ENCODE measurements at places on chromosomes 1 and 21.
A peak's percentile ranks its signal among the peaks of the same experiment; 100 is the strongest.

DNA sequence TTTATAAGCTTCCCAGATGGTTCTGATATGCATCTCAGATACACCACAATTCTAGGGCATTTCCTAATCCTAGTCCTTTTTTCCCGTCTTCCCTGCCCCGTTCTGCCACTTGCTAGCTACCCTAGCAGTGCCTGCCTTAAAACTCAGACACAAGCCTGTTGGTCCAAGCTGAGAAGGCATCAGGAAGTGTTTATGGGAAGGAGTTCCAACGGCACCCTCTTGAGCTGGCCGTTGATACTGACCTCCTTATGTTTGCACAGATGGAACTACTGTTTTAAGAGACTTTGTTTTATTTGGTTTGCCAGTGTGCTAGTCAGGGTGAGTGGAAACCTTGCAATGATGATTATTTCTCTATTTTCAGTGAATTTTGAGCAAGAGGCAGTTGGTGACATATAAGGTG lies 67.2 kb downstream of the UCK2 start:
- DNase-seq, result no peak

DNA sequence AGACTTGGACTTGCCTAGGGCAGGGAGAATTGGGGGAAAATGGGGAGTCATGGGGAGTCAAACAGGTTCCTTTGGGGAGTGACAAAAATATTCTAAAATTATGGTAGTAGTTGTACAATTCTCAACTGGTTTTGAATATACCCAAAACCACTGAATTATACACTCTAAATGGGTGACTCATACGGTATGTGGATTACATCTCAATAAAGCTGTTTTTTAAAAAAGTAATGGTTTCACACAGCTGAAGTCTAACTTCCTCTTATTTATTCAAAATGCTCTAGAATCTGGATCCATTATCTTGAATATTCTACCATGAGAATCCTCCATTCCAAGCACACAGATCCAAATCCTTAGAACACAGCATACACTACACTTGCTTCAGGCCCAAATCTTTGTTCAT lies 11.1 kb downstream of the EIF4G3 start:
- DNase-seq, result no peak

- no peak for DNase-seq
Measured at GRCh38 chr1:175206687-175207086, 14.1 kb upstream of the KIAA0040 start.

- DNase-seq, result no peak
Measured at GRCh38 chr1:208100106-208100505, 144.1 kb downstream of the PLXNA2 start.

- DNase-seq, result no peak
Measured at GRCh38 chr1:20478057-20478635, 7.9 kb downstream of the CAMK2N1 start.

GRCh38 chr1:114660238-114660637 lies 9.6 kb downstream of the DENND2C start:
- no peak for DNase-seq

DNA sequence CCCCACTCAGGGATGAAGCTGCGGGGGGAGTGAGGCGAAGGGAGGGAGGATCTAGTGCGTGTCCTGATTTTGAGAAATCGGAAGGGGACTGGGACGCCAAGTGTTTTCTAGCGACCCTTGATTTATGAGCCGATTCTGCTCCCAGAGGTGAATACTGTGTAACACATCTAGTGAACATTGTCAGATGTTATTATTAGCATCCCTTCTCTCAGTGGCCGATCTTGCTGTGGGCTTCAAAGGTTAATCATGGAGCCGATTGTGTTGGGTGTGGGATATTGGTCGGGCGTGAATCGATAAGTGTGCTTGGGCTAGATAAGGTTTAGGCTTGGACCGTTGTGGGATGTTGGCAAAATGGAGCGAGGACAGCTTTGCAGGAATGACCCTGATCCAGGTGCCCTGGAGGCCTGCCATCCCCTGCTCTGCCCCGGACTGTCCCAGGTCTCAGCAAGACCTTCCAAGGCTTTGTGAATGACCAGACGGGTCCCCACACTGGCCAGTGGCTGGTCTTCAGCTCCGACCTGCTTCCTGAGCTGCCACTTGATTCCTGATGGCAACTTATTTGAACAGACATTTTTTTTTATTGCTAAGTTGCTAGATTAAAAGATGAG lies 2.2 kb downstream of the AJAP1 start:
- DNase-seq, result no peak

DNA sequence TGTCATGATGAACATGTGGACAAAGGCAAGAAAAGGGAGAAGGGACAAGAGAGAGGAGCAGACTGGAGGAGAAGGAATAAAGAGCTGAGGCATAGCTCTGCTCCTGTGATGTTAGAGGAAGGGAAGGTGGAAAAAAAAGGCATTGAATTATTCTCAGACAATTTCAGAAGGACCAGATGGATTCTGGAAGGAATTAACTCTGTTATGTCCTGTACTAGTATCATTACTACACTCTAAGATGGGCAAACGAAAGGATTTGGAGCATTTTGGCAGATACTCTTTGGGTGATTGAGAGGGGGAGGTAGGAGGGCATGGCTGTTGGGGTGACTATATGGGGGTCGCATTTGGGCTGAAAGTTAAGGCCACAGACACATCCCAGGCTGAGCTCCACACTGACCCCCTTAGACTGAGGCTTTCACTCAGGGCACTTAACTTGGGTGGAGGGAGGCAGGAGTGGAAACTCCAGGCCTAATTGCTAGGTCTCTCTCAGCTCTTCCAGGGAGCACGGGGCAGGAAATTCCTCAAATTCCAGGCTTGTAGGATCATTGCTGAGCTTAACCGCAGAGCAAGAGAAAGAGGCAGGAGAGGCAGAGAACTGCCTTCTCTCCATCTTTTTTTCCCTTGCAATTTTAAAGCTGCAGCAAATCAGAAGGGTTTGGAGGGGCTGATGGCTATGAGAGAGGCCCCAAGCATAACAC lies 25.9 kb downstream of the KIRREL1 start:
- peak; percentile 96 for DNase-seq

DNA sequence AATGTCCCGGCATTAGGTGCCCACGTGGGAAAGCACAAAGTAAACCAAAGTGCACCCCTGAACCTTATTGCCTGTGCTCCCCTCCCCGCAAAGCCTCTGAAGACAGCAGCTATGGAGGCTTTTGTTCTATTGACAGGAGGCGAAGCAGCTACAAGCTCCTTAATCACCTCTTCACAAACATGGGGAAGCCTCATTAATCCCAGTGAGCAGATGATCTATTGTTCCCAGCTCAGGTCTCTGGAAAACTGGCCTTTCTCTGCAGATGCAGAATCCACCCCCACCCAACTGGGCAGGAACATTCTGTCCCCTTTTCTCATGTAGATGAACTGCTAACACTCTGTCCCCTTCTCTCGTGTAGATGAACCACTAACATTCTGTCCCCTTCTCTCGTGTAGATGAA lies 190.5 kb upstream of the CSF3R start:
- no peak for DNase-seq

- DNase-seq, result no peak
Measured at GRCh38 chr1:21292984-21293536, 2.8 kb upstream of the ECE1 start.

- DNase-seq, result no peak
Measured at GRCh38 chr1:12152113-12152891, 14.5 kb upstream of the TNFRSF1B start.

GRCh38 chr1:37105911-37106310 lies 71.6 kb upstream of the GRIK3 start:
- no peak for DNase-seq

GRCh38 chr1:203274603-203275381 lies 30.5 kb upstream of the BTG2 start:
- peak; percentile 42 for DNase-seq

- no peak for DNase-seq
Measured at GRCh38 chr1:180836449-180836848, 76.2 kb upstream of the KIAA1614 start.

DNA sequence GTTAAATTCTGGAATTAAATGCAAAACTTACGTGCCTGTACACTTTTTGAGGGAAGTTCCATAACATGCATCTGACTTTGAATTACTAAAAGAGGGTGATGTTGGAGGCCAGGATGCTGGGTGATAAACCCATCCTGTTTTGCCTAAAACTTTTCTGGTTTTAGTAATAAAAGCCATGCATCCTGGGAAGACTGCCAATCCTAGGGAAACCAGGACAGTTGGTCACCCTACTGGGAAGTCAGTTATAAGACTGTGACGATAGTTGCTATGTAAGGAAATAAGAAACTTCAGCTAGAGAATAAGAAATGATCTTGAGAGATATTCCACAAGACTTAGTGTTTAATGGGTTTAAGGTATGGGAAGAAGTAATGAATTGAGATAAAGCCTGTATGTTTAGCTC lies 336.6 kb upstream of the LYPLAL1 start:
- no peak for DNase-seq

DNA sequence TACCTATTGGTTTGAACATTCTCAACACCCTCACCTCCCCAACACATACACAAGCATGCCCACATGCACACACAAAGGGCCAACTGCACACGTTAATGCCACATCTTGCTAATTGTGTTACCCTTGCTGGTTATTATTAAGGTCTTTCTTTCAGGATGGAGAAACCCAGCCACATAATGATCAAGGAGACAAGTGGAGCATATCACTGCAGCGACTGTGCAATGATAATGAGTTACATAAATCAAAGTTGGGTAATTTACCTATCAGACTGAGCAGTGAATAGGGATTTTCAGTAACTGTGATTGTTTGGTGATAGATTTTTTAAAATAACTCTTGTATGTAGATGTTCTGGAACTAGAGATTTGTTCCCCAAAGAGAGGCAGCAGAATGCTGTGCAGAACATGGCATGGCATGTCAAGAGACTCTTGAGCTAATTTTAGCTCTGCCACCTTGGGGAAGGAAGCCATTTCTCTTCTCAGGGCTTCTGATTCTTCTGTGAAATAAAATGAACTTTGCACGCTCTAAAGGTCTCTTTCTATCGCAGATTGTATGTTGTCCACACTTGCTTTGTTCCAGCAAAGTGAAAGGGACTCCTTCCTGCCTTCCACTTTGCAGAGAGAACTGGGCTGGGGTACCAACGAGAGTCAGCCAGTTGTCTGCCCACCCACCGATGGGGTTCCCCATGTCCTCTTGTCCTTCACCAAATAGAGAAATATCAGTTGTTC lies 126.0 kb upstream of the CAMK1G start:
- no peak for DNase-seq

DNA sequence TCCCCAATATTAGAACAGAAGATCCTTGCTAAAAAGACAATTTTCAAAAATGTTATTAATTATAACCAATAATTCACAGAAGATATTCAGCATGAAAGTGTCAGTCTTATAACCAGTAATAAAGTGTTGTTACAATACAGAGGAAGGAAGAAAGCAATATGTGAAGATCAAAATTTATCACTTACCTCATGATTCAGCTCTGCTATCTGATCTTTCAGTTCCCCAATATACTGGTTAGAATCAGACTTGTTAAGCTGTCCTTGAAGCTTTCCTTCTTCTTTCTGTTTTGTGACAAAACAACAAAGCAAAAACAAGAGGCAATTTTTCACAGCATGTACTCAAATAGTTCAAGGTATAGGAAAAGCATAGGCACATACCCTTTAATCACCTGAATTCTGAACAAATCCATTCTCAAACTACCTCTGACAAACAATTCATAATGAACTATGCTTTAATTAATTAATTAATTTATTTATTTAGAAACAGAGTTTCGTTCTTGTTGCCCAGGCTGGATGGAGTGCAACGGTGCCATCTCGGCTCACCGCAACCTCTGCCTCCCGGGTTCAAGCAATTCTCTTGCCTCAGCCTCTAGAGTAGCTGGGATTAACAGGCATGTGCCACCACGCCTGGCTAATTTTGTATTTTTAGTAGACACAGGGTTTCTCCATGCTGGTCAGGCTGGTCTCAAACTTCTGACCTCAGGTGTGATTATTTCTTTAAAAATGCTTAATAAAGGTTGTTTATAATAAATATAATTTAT lies 76.9 kb upstream of the GFI1 start:
- no peak for DNase-seq

GRCh38 chr1:17995480-17995879 lies 112.1 kb upstream of the IGSF21 start:
- no peak for DNase-seq

DNA sequence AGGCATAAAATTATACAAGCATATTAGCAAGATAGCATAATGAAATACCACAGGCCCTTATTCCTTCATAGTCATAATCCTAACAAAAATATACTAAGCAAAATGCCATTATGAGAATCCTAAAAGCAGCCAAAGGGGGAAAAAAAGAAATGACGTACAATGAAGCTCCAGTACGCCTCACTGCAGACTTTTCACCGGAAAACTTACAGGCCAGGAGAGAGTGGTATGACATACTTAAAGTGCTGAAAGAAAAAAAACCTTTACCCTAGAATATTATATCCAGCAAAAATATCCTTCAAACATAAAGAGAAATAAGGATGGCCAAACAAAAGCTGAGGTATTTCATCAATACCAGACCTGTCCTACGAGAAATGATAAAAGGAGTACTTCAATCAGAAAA lies 19.5 kb downstream of the ZNF695 start:
- no peak for DNase-seq

GRCh38 chr1:247496581-247497285 lies 38.8 kb upstream of the OR2B11 start:
- DNase-seq, result no peak

DNA sequence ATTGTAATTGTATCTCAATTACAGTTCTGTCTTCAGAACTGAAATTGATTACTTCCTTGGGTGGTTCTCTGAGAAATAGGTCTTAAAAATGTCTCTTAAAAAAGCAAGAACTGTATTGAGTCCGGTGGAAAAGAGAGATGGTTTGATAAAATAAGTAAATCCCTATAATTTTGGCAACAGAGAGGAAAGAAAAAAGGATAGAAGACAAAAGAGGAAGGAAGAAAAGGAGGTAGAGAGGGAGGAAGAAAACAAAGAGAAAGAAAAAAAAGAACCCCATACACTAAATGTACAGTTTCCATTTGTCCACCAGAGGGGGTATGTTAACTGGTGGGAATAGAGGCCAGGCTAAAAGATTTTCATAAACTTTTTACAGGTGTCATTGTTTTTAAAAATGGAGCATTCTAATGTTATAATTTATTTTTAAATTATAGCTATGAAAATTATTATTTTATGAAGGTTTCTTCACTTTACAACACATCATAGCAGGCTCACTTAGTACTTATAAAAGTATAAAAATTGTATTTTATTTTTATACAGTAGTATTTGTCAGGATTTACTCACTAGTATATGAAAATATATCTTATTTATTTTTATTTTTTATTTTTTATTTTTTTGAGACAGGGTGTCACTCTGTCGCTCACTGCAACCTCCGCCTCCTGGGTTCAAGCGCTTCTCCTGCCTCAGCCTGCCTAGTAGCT lies 2.1 kb upstream of the UBE2T start:
- no peak for DNase-seq

- no peak for DNase-seq
Measured at GRCh38 chr1:2987773-2988172, 33.5 kb upstream of the ACTRT2 start.

GRCh38 chr1:30371888-30372791 lies 351.2 kb downstream of the MATN1 start:
- no peak for DNase-seq

DNA sequence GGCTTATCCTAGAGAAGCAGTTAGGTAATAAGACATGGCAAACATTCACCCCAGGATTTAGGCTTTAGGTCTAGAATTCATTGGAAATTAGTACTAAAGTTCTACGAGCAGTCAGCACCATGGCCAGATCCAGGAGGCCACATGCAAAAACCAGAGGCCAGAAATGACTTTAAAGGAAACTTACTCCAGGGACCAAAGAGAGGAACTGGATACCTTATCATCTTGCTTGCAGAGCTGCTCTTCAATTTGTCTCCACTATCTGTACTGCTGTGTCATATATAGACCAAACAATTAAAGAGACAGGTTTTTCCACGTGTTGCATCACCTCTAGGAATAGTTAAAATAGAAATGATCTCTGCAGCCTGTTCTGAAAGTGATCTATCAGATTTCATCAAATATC lies 127.8 kb downstream of the LMX1A start:
- DNase-seq, result no peak

Data from astrocyte (in vitro differentiated cells and primary cell).